A549 treated with Mapracorat at 1 μM for 4 hours (cell line): ENCODE measurements at places on chromosomes 11 and 22. TPM values are rescaled to one million over a fixed set of nuclear protein-coding genes. Genes with fewer than 3 reads are reported as not detected.

Gene OR52E8
- not detected in 5 replicates for total RNA-seq

Gene CYTH4
- total RNA-seq = 0.38 to 0.73 TPM (median 0.56 TPM) in 5 replicates

Gene SYCE3
- 0.45 TPM in 1 of 5 replicates, not detected in the others for total RNA-seq

Gene ZNF408
- total RNA-seq = 16.9 to 21.1 TPM (median 17.4 TPM) in 5 replicates

Gene OR51B4
- not detected in 5 replicates for total RNA-seq

Gene ACCSL
- not detected in 5 replicates for total RNA-seq

Gene TMPRSS4
- total RNA-seq = 0.70 TPM in 1 of 5 replicates, not detected in the others

Gene NOX4
- not detected in 5 replicates for total RNA-seq

Gene KAT5
- 43.8 to 55.4 TPM (median 48.9 TPM) in 5 replicates for total RNA-seq

Gene OSBP2
- 8.0 to 10.3 TPM (median 9.2 TPM) in 5 replicates for total RNA-seq

Gene CBLIF
- total RNA-seq = not detected in 5 replicates

Gene ATP6V1E1
- 114 to 134 TPM (median 121 TPM) in 5 replicates for total RNA-seq

Gene DDX17
- total RNA-seq = 81.7 to 92.8 TPM (median 89.6 TPM) in 5 replicates

Gene SCO2
- 3.8 to 10.3 TPM (median 5.2 TPM) in 5 replicates for total RNA-seq

Gene CD3G
- not detected in 5 replicates for total RNA-seq

Gene ASPHD2
- 0.97 to 1.2 TPM (median 1.0 TPM) in 5 replicates for total RNA-seq

Gene UPK2
- 0.39 to 1.2 TPM (median 0.98 TPM) in 5 replicates for total RNA-seq

Gene IL18
- 92.0 to 106 TPM (median 103 TPM) in 5 replicates for total RNA-seq

Gene LRRC32
- 0.17 to 0.47 TPM (median 0.24 TPM) in 5 replicates for total RNA-seq

Gene OR8G5
- not detected in 5 replicates for total RNA-seq

Gene MMP8
- total RNA-seq = not detected in 5 replicates

Gene SMTNL1
- total RNA-seq = not detected in 5 replicates

Gene FBLN1
- 38.0 to 57.3 TPM (median 52.2 TPM) in 5 replicates for total RNA-seq

Gene ST13
- total RNA-seq = 156 to 181 TPM (median 158 TPM) in 5 replicates

Gene NCAM1
- total RNA-seq = 0.33 TPM in 1 of 5 replicates, not detected in the others

Gene DERL3
- total RNA-seq = 0.32 to 0.66 TPM (median 0.52 TPM) in 5 replicates

Gene LRRC74B
- total RNA-seq = not detected in 5 replicates

Gene NAALADL1
- total RNA-seq = not detected in 5 replicates

Gene DLG2
- total RNA-seq = 0.16 to 0.34 TPM (median 0.27 TPM) in 4 of 5 replicates, not detected in the other

Gene SGSM1
- total RNA-seq = 0.24 to 0.76 TPM (median 0.58 TPM) in 5 replicates

Gene PRG3
- not detected in 5 replicates for total RNA-seq

Gene PARVB
- total RNA-seq = 35.4 to 46.0 TPM (median 42.5 TPM) in 5 replicates

Gene OLFML1
- 0.08 TPM in 1 of 5 replicates, not detected in the others for total RNA-seq

Gene OR8D4
- total RNA-seq = not detected in 5 replicates

Gene BDNF
- 7.6 to 9.5 TPM (median 8.0 TPM) in 5 replicates for total RNA-seq

Gene JHY
- total RNA-seq = 3.0 to 3.8 TPM (median 3.7 TPM) in 5 replicates

Gene RPS13
- total RNA-seq = 1,535 to 1,903 TPM (median 1,574 TPM) in 5 replicates

Gene LIF
- total RNA-seq = 20.1 to 35.3 TPM (median 30.0 TPM) in 5 replicates

Gene SLC43A1
- 2.1 to 3.3 TPM (median 2.6 TPM) in 5 replicates for total RNA-seq

Gene CCDC134
- 2.7 to 3.4 TPM (median 3.0 TPM) in 5 replicates for total RNA-seq

Gene CRYBA4
- not detected in 5 replicates for total RNA-seq

Gene OR51S1
- not detected in 5 replicates for total RNA-seq

Gene MS4A7
- total RNA-seq = not detected in 5 replicates

Gene TSPAN18
- 2.3 to 3.1 TPM (median 2.9 TPM) in 5 replicates for total RNA-seq

Gene PLXNB2
- 86.0 to 120 TPM (median 115 TPM) in 5 replicates for total RNA-seq

Gene TMEM191C
- total RNA-seq = 0.37 to 1.4 TPM (median 0.79 TPM) in 5 replicates

Gene BTG4
- total RNA-seq = 0.21 to 0.26 TPM in 2 of 5 replicates, not detected in the others

Gene OR56A4
- not detected in 5 replicates for total RNA-seq

Gene NAV2
- 20.1 to 31.4 TPM (median 26.3 TPM) in 5 replicates for total RNA-seq

Gene SYVN1
- 27.8 to 40.9 TPM (median 37.6 TPM) in 5 replicates for total RNA-seq

Gene CRYBB2
- not detected in 5 replicates for total RNA-seq

Gene DTX4
- total RNA-seq = 3.6 to 4.8 TPM (median 4.4 TPM) in 5 replicates

Gene MIOX
- 0.11 TPM in 1 of 5 replicates, not detected in the others for total RNA-seq

Gene SCARF2
- total RNA-seq = 0.83 to 1.2 TPM (median 0.97 TPM) in 5 replicates

Gene UBE2L6
- 34.7 to 42.5 TPM (median 39.8 TPM) in 5 replicates for total RNA-seq

Gene FGF19
- 0.05 to 0.12 TPM (median 0.08 TPM) in 4 of 5 replicates, not detected in the other for total RNA-seq

Gene LSP1
- total RNA-seq = 1.2 to 1.6 TPM (median 1.4 TPM) in 5 replicates

Gene PRR5L
- total RNA-seq = 11.4 to 15.1 TPM (median 13.2 TPM) in 5 replicates
